ENCODE measurements at places on chromosomes 11 and 22. TPM values are rescaled to one million over a fixed set of nuclear protein-coding genes. Genes with fewer than 3 reads are reported as not detected.
A peak's percentile ranks its signal among the peaks of the same experiment; 100 is the strongest.

The SHANK2 gene
- 33.1 TPM for total RNA-seq

DNA sequence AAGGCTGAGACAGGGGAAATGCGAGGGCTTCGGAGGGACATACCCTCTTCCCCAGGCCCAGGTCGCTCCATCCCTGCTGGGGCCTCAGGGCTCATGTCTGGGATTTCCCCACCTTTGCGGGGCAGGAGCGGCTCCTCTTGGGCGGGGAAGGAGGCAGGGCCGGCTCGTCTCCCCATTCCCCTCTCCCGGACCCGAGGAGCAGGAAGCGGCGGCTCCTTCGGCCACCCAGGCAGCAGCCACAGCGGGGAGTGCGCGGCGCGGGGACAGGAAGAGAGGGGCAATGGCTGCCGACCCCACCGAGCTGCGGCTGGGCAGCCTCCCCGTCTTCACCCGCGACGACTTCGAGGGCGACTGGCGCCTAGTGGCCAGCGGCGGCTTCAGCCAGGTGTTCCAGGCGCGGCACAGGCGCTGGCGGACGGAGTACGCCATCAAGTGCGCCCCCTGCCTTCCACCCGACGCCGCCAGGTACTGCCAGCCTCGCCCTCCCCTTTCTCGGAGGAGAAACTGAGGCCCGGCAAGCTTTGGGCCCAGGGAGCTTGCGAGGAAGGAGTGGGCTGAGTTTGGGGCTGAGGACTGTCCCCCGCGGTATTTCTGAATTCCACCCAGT, at the start of gene ANKK1:
ANKK1 (plus strand) TSS at position 175 of the 607 bp plus-strand sequence; CDS start at position 281, 106 bp downstream.
- H3K27ac ChIP-seq, result peak within 1 kb of the TSS; percentile 54
- peak within 1 kb of the TSS; percentile 50 for H3K4me3 ChIP-seq
- no peaks in the 10 kb centered on the region for H3K4me1 ChIP-seq
- peaks cover 11% of the 10 kb centered on the region for H3K27me3 ChIP-seq

- H3K27me3 ChIP-seq, result no peaks in the 10 kb centered on the region
- DNase-seq, result no peak
- no peak overlapping the region for H3K27ac ChIP-seq
- H3K4me1 ChIP-seq, result peaks cover 7% of the 10 kb centered on the region
- H3K36me3 ChIP-seq, result no peaks in the 10 kb centered on the region
Measured at GRCh38 chr11:118657238-118657637, 22.2 kb downstream of the TREH start.

- H3K27me3 ChIP-seq, result no peaks in the 10 kb centered on the region
- no peak for DNase-seq
- H3K27ac ChIP-seq, result no peak overlapping the region
- no peaks in the 10 kb centered on the region for H3K4me1 ChIP-seq
- H3K36me3 ChIP-seq, result no peaks in the 10 kb centered on the region
Measured at GRCh38 chr11:69950120-69950519, 128.0 kb upstream of the ANO1 start.

GRCh38 chr11:9748361-9748970, 84.6 kb downstream of the SWAP70 start:
- H3K27ac ChIP-seq, result peak overlapping the region; percentile 40
- no peaks in the 10 kb centered on the region for H3K36me3 ChIP-seq
- no peak overlapping the region for H3K4me3 ChIP-seq

DNA sequence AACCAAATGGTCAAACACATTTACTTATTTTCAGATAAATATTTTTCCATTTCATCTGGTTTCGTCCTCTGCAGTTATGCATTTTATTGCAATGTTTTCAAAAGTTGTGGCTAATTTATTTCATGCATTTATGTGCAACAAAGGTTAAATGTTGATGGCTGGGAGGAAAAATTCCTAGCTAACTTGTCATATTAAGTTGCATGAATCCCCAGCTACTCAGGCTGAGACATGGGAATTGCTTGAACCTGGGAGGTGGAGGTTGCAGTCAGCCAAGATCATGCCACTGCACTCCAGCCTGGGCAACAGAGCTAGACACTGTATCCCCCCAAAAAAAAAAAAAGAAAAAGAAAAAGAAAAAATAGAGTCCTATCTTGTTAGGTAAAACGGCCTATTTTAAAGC, 1862.4 kb upstream of the RAG2 start:
- H3K36me3 ChIP-seq, result no peaks in the 10 kb centered on the region
- H3K4me3 ChIP-seq, result no peak overlapping the region
- no peaks in the 10 kb centered on the region for H3K4me1 ChIP-seq

DNA sequence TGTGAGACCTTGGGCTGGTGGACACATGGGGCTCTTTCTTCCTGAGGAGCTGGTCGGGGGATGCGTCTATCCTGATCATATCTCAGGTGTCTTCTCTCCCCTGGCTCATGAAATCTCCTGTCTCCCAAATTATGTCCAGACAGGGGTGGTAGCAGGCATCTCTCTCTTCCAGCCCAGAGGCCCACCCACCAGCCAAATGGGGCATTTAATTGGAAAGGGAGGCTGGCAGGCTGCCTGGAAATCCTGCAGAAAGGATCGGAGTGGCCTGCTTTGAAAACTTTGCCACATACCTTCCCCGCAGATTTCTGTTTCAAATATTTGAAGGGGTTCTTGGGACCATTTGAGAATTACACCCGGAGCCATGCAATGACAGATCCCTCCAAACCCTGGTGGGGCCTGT, 37.4 kb downstream of the SMIM38 start:
- H3K36me3 ChIP-seq, result no peaks in the 10 kb centered on the region
- H3K4me1 ChIP-seq, result no peaks in the 10 kb centered on the region
- H3K27me3 ChIP-seq, result no peaks in the 10 kb centered on the region

The ANO9 gene
- 9.8 TPM for total RNA-seq

The MMP27 gene
- 0.33 TPM for total RNA-seq

The DNHD1 gene
- total RNA-seq, result 12.3 TPM

The E2F8 gene
- 0.64 TPM for total RNA-seq

The TSPAN18 gene
- total RNA-seq, result 1.0 TPM

DNA sequence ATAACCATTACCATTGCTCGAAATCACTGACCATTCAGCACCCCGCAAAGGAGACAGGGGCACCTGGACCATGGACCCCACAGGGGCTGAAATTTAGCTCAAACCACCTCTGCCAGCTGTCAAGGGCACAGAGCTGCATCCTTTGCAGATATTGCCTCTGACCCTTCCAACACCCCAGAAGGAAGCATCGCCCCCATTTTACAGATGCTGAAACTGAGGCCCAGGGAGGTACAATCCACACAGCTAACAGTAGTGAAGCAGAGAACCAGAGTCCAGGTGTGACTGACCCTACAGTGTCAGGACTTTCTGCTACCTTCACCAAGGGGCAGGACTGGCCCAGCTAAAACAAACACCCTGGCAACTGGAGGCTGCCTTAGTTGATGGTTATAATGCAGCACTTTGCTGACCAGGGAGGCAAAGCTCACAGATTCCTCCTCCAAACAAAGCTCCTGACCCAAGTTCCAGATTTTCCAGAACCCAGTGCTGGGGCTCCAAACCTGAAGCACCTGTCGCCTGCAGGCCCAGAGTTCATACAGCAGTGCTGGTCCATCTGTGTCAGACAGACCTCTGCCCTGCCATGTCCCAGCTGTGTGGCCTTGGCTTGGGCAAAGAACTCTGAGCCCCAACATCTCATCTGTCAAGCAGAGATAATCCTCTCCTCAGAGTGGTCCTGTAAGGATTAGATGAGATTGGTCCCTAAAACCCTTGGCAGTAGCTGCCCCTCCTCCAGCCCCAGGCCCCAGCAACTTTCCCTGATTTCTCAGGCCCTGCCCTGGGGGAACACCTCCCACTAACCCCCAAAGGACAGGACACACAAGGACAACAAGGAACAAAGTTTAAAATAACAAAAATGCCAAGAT, 15.2 kb upstream of the ARAP1 start:
- no peak overlapping the region for H3K4me3 ChIP-seq
- H3K36me3 ChIP-seq, result no peaks in the 10 kb centered on the region

- no peaks in the 10 kb centered on the region for H3K4me1 ChIP-seq
- no peaks in the 10 kb centered on the region for H3K36me3 ChIP-seq
- DNase-seq, result no peak
- no peak overlapping the region for H3K27ac ChIP-seq
- H3K27me3 ChIP-seq, result no peaks in the 10 kb centered on the region
- H3K4me3 ChIP-seq, result no peak overlapping the region
Measured at GRCh38 chr11:113119966-113120736, 158.9 kb downstream of the NCAM1 start.

DNA sequence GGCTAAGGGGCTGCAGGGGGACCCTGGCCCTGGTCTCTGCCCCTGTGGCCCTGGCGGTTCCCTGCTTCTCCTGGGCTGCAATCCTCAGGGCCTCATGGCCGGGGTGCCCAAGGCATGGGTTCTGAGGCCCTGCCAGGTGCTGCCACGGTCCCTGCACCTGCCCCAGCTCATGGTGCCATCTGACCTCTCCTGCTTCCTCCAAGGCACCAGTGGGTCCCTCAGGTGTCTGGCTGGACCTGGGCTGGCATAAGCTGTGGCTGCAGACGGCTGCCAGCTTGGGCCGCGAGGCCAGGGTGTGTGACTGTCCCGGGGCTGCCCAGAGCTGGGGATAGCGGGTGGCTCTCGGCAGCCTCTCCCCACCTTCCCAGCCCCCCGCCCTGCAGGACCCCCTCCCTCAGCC, 2.0 kb downstream of the INS start:
- no peaks in the 10 kb centered on the region for H3K36me3 ChIP-seq
- no peak for DNase-seq
- no peaks in the 10 kb centered on the region for H3K4me1 ChIP-seq
- peaks cover 47% of the 10 kb centered on the region for H3K27me3 ChIP-seq
- H3K4me3 ChIP-seq, result no peak overlapping the region

GRCh38 chr11:28342716-28343115, 234.5 kb downstream of the METTL15 start:
- no peaks in the 10 kb centered on the region for H3K4me1 ChIP-seq
- no peaks in the 10 kb centered on the region for H3K27me3 ChIP-seq
- H3K4me3 ChIP-seq, result no peak overlapping the region

The CAPN5 gene
- total RNA-seq, result 3.6 TPM

The A4GALT gene
- 32.8 TPM for total RNA-seq

The B3GAT1 gene
- total RNA-seq, result 0.16 TPM

The BIK gene
- not detected for total RNA-seq

DNA sequence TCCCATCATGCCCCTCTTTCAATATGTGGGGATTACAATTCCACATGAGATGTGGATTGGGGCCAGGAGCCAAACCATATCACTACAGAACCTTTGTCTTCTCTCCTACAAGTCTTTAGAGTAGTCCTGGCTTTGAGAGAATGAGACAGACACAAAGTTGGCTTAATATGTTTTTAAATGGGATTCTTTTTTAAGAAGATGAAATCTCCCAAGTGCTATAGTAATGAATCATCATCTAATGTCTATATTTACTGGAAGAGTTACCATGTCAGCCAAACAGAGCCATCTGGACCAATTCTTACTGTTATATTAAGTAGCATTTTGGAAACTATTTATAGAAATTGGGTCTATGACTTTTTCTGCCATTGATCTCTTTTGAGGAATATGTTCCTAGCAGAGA, 38.1 kb upstream of the CARD18 start:
- H3K4me1 ChIP-seq, result no peaks in the 10 kb centered on the region
- H3K36me3 ChIP-seq, result no peaks in the 10 kb centered on the region
- no peak overlapping the region for H3K4me3 ChIP-seq
- no peak for DNase-seq
- no peak overlapping the region for H3K27ac ChIP-seq

DNA sequence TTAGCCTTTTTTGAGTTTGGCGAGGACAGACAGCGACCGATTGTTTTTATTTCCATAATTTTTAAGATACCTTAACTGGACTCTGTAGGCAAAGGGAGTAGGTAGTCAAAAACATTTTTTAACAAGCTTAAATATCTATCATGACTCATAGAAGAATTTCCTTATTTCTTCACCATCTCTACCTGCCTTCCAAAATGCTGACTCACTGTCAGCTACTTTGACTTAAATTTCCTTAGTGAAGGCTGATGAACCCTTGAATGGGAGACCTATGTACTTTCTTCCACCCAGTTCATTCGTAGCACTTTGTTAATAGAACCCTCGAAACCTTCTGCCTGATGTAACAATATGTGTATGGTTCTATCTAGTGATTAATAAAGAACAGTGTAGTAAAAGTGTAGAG, 1.1 kb upstream of the MTMR2 start:
- no peak overlapping the region for H3K4me3 ChIP-seq
- H3K4me1 ChIP-seq, result peaks cover 6% of the 10 kb centered on the region

DNA sequence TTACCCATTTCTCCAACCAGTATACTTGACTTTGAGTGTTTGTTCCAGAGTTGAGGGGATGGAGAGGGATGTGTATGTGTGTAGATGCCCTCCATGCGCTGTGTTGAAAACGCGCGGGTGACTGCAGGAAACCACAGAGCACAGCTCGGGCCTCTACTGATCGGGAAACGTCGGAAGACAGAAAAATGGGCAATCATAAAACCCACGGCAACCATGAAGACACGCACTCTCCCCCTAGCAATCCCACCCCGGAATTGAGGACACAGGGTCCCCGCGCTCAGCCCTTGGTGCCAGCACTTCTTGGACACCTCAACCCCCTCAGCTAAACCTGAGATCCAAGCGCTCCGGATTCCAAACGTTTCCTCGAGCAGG, 251 bp upstream of the UQCC3 start:
- H3K36me3 ChIP-seq, result no peaks in the 10 kb centered on the region
- no peak for DNase-seq
- peaks cover 22% of the 10 kb centered on the region for H3K4me1 ChIP-seq
- H3K27me3 ChIP-seq, result no peaks in the 10 kb centered on the region
- H3K27ac ChIP-seq, result peak overlapping the region; percentile 93
- peak overlapping the region; percentile 77 for H3K4me3 ChIP-seq

DNA sequence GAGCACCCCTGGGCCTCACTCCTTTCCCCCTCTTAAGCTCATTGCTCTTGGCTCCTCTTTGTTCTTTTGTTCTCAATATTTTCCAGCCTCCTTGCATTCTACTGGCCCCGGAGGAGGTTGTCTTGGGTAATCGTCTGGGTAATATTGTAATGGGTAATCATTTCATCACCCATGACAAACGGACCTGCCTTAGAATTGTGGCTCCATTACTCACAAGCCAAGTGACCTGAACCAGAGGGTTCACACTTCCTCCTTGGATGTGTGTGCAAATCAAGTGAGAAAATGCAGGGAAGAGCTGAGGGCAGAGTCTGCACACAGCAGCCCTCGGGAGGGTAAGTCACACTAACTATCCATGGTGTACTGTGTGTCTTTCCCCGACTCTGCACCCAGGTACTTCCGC, 305.0 kb downstream of the BUD13 start:
- no peaks in the 10 kb centered on the region for H3K27me3 ChIP-seq
- no peak overlapping the region for H3K4me3 ChIP-seq
- H3K36me3 ChIP-seq, result no peaks in the 10 kb centered on the region
- no peak overlapping the region for H3K27ac ChIP-seq
- no peaks in the 10 kb centered on the region for H3K4me1 ChIP-seq

The TRIM34 gene
- 5.9 TPM for total RNA-seq

The ART1 gene
- total RNA-seq, result not detected

- DNase-seq, result no peak
- H3K4me1 ChIP-seq, result peaks cover 18% of the 10 kb centered on the region
- no peaks in the 10 kb centered on the region for H3K36me3 ChIP-seq
- no peak overlapping the region for H3K4me3 ChIP-seq
Measured at GRCh38 chr22:37672206-37672919, 3.1 kb upstream of the LGALS1 start.

The CASP5 gene
- total RNA-seq, result 1.3 TPM

GRCh38 chr11:134047586-134047999, 21.3 kb upstream of the JAM3 start:
- H3K36me3 ChIP-seq, result no peaks in the 10 kb centered on the region
- H3K27me3 ChIP-seq, result no peaks in the 10 kb centered on the region
- no peak overlapping the region for H3K27ac ChIP-seq

The TMEM9B gene
- total RNA-seq, result 47.5 TPM

- no peaks in the 10 kb centered on the region for H3K36me3 ChIP-seq
- no peak overlapping the region for H3K4me3 ChIP-seq
- no peaks in the 10 kb centered on the region for H3K27me3 ChIP-seq
- no peak overlapping the region for H3K27ac ChIP-seq
Measured at GRCh38 chr11:86812322-86812670, 12.0 kb downstream of the PRSS23 start.

The TMEM258 gene
- total RNA-seq, result 55.4 TPM

The NLRP6 gene
- 0.59 TPM for total RNA-seq

- no peaks in the 10 kb centered on the region for H3K27me3 ChIP-seq
- H3K4me1 ChIP-seq, result peaks cover 6% of the 10 kb centered on the region
- peak overlapping the region; percentile 58 for H3K4me3 ChIP-seq
- no peak for DNase-seq
- H3K27ac ChIP-seq, result peak overlapping the region; percentile 83
Measured at GRCh38 chr22:38570779-38571364, 889 bp upstream of the DMC1 start.

All from breast epithelium (tissue), 4 donors.